Activated CD8-positive, alpha-beta memory T cell treated with anti-CD3 and anti-CD28 coated beads for 4 hours (primary cell): ENCODE measurements at places on chromosomes 6 and 20.

- no peak for DNase-seq
These were observed 179.7 kb upstream of the CDH4 start for GRCh38 chr20:61072398-61072797.

DNA sequence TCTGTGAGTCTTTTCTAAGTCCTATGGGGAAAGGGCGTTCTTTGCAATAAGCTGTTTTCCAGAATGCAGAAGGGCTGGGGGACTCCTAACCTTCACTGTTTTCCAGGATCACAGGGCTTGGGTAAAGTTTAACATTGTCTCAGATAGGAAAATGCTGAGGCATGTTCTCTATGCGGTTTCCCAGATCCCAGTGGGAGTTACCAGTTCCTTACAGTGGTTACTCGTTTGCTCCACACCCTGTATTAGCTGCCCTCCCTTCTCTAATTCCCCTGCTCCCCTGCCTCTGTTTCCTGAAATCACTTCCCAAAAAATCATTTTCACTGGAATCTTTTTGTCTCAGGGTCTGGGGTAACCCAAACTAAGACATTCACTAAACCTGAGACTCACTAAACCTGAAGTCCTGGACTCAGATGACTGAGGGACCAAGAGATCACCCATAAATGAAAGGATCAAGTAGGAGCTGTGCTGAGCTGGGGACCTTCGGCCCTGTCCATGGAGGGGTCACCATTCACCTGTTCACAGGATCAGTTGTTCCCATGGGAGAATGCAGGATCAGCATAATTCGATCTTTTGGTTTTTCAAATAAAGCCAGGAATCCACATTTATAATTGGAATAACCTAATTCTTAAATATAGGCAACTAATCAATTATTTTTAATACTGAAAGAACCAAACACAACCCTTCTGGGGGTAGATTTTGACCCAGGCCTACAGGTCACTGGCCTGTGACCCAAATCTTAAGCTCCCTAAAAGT is 76.2 kb downstream of the ISM1 start:
- DNase-seq, result no peak

GRCh38 chr6:110476046-110476849 is at the start of gene SLC22A16:
Gene SLC22A16, minus strand, starts transcription at chr6:110476613. Its CDS starts 39 bp downstream, at chr6:110476574.
- DNase-seq, result no peak

GRCh38 chr20:54938707-54939106 is 463.3 kb downstream of the DOK5 start:
- DNase-seq, result no peak

DNA sequence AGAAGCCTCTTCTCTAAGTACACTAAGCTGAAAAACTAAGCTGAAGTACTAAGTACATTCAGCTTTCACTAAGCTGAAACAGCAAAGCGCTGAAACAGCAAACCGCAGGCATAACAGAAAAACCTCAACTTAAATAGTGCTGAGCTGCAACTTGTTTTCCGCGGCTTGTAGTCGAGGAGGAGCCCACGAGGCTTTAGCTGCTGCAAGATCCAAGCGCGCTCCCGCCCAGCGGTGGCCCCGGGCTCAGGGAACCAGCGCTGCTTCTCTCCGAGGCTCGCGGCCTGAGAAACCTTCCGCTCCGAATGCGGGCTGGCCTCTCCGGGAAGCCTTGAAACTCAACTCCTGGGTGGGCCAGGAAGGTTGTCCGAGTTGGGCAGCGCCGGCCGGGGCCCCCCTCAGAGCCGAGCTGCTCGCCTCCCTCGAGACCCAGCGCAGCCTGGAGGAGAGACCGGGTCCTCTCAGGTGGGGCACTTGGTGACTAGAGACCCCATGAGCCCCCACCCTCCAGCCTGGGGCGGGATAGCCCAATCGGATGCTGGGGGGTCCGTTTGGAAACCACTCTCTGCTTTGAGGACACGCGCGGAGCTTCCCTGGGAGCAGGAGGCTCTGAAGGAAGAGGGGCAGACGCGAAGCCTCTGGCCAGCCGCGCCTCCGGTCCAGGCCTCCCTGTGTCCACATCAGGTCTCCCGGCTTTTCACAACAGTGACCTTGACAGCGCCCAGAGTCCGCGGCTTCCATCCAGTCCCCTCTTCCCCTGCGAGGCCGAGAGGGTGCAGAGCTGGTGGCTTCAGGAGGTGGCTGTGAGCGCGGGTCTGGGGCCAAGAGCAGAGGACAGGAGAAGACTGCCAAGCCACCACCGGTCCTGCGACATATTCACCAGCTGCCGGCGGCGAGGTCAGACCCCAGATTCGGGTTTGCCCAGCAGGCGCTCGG is 38.1 kb upstream of the HLA-E start:
- peak; percentile 31 for DNase-seq

- no peak for DNase-seq
These were observed 225.4 kb upstream of the TSHZ2 start for GRCh38 chr20:52746770-52747169.

DNA sequence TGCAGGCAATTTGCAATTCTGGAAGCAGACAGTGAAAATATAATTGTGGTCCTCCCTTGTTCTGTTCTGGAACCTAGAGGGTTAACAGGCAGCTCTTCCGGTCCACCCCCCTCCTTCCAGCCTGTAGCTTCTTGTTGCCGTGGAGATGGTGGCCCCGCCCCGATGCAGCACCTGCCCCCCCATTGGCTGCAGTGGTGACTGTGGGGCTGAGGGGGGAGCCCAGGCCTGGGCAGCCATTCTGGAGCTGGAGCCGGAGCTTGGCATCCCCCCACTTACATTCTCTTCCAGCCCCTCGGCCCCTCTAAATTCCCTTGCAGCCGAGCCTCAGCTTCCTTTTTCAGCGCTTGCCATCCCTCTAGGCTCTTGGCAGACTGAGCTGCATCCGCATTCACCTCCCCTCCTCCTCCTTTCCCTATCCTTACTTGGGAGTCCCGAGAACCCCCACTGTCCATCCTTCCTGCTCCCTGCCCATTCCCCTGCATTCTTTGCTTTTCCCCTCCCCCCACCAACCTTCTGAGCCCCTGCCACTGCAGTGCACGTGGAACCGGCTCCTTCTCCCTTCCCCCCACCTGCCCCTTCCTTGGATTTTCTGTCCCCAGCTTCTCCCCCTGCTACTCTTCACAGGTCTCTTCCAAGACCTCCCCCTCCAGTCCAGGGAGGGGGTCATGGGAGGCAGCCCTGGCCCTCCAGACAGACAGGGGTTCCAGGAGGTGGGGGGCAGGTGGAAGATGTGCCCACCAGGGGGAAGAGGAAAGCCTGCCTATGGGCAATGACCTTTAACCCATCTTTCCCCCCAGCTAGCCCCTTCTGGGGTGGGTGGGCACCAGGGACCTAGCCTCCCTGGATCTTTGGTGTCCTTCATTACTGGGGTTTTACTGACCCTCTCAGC is 11.4 kb downstream of the SYNGAP1 start:
- DNase-seq, result peak; percentile 69

DNA sequence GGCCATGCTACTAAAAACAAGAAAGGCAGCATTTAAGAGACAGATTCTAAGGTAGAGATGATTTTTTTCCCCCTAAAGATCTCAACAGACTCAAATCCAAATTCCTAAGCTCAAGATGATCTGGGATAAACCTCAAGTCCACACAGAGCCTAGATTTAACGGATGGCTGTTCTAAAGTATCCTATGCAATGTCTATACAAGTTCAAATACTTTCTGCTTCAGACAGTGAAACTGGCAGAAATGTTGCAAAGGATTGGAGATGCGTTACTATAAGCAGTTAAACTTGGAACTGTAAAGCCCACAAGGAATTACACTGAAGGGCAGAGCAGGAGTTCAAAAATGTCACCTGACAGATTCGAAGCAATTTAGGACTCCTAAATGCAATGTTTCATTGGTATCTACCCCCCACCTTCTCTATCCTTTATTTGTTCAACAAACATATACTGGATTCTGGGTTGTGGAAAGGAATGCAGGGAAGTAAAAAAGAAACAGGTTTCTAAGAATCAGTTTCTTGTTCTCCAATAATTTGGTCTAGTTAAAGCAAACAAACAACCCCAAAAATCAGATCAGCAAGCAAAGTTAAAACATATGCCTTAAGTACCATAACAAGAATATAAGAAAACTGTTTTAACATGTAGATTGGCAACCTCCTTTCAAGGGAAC is 1.6 kb downstream of the DNAAF9 start:
- DNase-seq, result no peak

DNA sequence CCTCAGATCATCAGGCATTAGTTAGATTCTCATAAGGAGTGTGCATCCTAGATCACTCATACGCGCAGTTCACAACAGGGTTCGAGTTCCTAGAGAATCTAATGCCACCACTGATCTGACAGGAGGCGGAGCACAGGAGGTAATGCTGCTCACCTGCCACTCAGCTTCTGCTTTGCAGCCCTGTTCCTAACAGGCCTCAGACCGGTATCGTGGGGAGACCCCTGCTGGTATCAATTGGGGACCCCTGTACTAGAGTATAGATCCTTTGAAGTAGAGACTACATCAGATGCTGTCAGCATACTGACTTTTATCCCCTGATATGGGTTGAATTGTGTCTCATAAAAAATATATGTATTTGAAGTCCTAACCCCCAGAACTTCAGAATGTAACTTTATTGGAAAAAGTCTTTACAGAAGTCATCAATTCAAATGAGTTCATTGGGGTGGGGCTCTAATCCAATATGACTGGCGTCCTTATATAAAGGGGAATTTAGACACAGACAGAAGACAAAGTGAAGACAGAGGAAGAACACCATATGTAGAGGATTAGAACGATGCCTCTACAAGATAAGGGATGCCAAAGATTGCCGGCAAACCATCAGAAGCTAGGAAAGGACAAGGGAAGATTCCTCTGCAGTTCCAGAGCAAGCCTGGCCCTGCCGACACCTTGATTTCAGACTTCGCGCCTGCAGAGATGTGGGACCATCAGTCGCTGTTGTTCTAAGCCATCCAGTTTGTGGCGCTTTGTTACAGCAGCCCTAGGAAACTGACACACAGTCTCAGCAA is 104.4 kb upstream of the BTBD3 start:
- no peak for DNase-seq

- no peak for DNase-seq
These were observed 116.4 kb downstream of the AKAP7 start for GRCh38 chr6:131251590-131252199.

- no peak for DNase-seq
These were observed 46.0 kb downstream of the VGLL2 start for GRCh38 chr6:117311310-117311709.

- no peak for DNase-seq
These were observed 224.3 kb downstream of the TTLL2 start for GRCh38 chr6:167549213-167549612.

GRCh38 chr6:82761674-82762345 is 303.8 kb downstream of the UBE3D start:
- DNase-seq, result no peak

DNA sequence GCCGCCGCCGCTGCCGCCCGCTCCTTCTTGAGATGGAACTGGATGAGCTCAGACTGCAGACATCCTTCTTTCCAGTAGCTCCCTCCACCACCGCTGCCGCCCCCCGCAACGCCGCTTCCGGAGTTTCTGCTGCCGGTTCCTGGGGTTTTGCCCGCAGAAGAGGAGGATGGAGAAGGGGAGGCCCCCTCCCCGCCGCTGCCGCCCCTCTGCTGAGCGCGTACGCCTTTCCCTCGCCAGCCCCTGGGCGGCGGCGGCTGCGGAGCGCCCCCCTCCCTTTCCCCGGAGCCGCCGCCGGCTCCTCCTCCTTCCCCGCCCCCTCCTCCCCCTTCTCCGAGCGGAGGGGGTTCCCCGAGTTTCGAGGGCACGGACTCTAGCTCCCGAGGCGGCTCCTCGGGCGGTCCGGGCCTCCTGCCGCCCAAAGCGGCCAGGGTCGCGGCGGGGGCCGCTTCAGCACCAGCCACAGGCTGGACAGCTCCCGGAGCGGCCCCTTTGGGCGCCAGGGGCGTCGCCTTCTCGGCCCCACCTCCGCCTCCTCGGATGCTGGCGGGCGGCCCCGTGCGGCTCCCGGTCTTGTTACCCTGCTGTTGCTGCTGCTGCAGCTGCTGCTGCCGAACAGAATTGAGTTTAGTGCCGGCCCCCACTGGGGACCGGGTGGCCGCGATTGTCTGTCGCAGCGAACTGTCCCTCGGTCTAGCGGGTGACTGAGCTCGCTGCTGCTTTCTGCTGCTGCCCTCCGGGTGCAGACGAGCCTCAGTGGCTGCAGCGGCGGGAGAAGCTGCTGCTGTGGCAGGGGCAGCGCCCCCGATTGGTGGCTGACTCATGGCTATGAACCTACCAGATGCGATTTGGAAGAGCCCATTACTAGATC is 3.1 kb downstream of the MTCL3 start:
- DNase-seq, result peak; percentile 41

DNA sequence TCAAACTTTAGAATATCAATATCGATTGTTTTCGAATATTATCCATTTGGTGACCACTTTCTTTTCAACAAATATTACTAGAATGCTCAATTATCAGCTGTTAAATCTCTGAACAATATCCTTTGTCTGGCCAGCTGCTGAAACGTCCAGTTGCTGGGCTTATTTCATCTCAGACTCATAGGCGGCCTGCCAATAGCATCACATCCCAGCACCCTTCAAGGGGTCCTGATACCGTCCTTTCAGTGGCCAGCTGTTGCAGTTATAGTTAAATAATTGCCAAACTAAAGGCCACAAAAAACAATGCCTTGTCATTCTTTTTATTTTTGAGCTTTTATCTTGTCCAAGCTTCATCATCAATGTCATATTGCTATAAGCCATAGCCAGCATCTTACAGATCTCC is 1006.8 kb upstream of the MANEA start:
- no peak for DNase-seq

DNA sequence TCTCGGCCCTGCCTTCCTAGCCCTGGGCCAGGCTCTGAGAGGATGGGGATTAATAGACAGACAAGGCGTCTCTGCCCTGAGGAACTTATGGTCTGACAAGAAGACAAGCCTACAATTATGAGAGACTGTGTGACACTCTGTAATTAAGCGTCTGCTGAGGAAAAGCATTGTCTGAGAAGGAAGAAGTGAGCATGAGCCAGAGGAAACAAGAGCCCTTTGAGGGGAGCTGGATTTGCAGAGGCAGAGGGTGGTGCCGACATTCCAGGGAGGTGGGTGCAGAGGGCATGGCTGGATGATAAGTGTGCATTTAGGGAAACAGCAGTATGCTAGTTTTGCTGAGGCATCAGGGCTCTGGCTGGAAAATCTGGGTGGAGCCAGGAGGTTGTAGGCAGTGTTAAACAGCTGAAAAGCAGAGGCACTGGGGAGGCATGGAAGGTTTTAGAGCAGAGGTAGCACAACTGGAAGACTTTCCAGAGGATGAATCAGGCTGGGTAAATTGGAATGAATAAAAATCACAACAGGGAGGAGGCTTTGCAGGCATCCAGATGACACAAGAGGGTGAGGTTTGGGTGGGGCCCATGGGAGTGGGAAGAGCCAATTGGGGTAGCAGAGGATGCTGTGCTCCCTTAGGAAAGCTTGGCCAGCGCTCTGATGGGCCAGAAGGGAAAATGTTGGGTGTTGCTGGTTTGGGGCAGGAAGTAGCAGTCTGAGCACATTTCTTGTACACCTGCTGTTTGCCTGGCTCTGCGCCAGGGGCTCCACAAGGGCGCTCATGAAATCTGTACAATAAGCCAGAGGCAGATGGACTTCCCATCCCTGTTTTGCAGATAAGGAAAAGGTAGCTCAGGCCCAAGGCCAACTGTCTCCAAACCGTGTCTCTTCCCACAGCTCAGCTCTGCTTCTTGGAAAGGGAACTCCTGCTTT is 74.0 kb upstream of the MYL9 start:
- DNase-seq, result no peak
